Hematopoietic multipotent progenitor cell treated with erythropoietin and hydrocortisone succinate and interleukin-3 and kit ligand, for 15 days (in vitro differentiated cells): ENCODE measurements at places on chromosomes 16 and 17.
A peak's percentile ranks its signal among the peaks of the same experiment; 100 is the strongest.

GRCh38 chr17:915538-916201, 63.9 kb downstream of the NXN start:
- DNase-seq: no peak

DNA sequence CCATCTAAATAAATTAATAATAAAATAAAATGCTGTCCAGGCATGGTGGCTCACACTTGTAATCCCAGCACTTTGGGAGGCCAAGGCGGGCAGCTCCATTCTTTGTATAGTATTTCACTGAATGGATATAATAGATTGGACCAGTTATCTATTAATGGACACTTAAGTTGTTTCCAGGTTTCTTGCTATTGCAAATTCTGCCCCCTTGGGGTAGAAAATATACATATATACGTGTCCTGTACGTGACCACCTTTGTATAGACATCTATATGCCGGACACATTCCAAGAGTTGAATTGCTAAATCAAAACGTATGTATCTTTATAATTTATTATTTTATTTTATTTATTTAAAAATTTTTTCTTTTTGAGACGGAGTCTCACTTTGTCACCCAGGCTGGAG, 3.9 kb upstream of the EXOC7 start:
- DNase-seq: peak; percentile 61

- DNase-seq: no peak
Measured at GRCh38 chr17:69445132-69445531, 30.6 kb downstream of the MAP2K6 start.

DNA sequence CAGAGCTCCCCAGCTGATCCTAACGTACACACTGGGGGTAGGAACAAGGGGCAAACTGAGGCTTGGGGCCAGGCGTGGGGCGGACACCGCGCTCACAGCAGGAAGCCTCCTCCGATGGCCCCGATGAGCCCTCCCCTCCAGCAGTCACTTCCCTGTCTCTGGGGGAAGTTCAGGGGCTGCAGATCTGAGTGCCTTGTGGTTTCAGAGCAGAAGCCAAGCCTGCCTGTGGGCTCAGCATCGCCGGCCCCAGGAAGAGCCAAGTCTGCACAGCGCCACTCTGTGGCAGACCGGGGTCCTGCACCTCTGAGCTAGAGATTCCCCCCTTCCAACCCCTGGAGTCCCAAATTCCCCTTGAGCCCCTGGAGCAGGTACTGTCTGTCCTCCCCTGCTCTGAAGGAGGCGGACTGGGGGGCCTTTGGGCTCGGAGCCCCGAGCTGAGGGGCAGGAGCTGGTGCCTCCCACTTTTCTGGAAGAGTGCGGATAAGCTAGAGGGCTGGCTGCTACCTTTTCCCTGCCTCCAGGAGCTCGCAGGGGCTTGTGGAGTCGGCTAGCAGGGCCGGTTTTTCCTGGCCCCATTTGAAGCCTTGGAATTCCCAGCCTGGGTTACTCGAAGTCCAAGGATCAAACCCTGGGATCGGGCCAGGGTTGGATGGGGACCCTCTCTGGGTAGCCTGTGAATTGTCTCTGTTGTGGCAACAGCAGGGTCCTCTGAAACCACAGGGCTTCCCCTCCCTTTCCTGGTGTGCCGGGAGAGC, 2.9 kb downstream of the GSE1 start:
- DNase-seq: peak; percentile 81

DNA sequence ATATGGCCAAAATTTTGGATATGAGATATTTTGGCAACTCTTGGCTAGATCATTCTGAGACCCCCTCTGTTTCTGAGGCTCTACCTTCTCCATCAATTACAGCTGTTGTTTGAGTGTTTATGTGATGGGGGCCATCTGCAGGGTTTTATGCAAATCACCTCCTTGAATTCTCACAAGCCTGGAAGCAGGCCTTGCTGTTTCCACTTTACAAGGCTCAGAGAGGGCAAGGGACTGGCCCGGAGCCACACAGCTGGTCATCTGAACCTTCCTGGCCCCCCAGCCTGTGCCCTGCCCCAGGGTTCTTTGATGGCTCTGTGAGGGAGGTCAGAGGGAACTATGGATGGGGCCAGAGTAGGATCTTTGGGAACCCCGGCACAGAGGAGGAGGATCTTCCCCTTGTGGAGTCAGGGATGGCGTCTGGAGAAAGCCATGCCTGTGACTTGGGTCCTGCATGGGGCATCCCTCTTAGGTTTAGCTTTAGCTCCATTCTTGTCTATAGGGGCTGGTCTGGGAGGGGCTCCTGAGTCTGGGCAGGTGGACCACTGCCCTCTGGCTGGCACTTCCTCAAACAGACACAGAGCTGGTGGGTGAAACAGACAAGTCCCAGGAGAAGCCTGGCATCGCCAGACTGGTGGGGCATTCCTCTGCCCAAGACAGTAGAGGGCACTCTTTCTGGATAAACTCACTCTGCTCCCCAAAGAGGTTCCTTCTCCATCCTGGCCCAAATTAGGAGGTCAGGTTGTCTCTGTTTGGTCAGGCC, 26.2 kb downstream of the IL21R start:
- DNase-seq: no peak

DNA sequence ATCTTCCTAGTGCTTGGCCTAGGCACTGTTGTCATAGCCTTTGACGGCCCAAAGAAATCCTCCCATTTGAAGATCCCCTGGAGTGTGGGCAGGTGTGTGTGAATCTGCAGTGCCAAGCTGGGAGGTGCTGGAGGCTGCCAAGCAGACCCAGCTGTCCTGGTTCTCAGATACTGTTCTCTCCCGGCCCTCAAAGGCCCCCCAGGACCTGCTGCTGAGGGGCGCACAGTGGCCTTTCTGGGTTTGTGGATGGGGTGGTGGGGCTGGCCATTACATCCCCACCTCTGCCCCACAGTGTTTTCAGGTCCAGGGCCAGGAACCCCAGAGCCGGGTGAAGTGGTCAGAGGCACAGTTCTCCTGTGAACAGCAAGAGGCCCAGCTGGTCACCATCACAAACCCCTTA, 60.5 kb downstream of the MRC2 start:
- no peak for DNase-seq

- DNase-seq: no peak
Measured at GRCh38 chr17:49836111-49837030, 11.5 kb downstream of the TAC4 start.

DNA sequence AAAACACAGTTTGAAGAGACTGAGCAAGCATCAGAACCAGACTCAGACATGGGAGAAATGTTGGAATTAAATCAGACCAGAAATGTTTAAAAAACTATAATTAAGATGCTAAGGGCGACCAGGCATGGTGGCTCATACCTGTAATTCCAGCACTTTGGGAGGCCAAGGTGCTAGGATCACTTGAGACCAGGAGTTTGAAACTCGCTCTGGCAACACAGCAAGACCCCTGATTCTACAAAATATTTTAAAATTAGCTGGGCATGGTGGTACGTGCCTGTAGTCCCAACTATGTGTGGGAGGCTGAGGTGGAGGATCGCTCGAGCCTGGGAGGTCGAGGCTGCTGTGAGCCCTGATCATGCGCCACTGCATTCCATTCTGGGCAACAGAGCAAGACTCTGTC, 160.3 kb downstream of the COPRS start:
- no peak for DNase-seq

DNA sequence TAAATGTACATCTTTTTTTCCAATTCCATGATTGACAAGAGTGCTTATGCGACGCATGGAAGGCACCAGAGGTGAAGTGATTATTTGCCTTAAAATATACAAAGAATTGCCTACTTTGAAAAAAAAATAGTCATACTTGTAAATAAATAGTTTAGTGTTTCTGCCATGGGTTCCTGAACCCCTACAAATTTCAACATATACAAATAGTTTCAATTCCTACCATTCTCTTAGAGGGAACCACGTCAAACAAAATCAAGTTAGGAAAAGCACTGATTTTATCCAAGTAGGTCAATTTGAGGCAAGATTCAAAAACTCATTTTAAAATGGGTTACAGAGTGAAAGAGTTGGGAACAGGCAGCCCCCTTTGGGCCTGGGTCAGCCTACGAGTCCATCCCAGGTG, 11.7 kb downstream of the CMTM3 start:
- DNase-seq: no peak

- DNase-seq: no peak
Measured at GRCh38 chr17:40730970-40731369, 24.2 kb downstream of the KRT25 start.

DNA sequence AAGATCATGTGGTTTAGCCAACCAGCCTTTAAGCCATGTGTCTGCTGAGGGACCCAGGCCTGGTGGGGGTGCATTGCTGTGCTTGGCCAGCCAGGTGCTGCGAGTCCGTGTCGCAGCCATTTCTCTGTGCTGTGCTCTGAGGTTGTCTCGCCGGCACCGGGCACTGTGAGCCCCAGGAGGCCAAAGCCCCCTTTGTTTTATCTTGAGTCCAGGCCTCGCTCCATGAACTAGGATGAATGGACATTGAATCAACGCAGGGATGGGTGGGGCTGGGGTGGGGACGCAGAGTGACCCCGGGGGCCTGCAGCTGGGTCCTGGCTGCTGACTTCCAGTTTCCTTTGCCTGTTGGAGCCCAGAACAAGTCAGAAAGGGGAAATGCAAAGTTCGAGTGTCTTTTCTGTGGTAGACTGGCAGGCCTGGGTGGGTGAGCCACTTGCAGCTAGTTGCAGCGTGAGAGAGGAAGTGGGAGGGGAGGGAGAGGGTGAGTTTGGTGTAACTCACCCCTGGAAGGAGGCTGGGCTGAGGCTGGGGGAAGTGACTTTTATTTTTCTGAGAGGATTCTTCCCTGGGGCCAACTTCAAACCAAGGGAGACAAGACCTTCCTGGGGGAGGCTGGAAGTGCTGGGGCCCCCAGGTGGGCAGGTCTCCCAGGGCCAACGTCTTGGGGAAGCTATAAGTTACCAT, 324.7 kb downstream of the SEC14L1 start:
- no peak for DNase-seq

- DNase-seq: no peak
Measured at GRCh38 chr17:78659546-78659945, 82.3 kb upstream of the DNAH17 start.
